ENCODE measurements at places on chromosomes 3 and 15.
A peak's percentile ranks its signal among the peaks of the same experiment; 100 is the strongest.

GRCh38 chr3:140050396-140050795 lies 115.4 kb downstream of the CLSTN2 start:
- DNase-seq = no peak

DNA sequence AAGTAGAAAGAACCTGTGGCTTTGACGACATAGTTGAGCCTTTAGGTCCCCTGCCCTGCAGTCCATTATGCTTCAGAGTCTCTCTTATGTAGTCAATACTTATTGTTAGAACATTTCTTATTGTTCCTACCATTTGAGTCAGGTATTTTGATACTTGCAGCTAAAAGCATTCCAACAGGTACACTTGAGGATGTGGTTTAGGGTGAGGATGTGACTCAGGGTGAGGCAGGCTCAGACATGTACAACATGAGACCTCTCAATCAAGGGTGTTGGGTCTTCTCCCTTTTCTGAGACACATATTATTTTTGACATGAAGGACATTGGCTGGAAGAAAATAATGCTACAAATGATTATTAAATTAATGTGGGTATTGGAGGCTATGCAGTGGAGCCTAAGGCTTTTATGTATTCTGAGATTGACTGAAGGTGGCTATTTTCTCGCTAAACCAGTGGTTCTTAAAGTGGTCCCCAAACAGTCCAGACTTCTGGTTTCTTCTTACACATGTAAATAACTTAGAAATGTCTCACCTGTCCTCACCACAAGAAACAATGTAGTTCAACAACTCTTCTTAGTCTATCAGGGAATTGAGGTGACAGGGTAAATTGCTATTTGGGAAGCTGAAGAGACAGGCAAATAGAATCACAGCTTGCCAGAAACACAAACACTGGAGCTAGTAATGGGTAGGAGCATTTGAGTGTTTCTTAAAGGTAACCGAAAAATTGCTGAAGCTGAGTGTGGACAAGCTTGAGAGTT lies 135.5 kb upstream of the ZPLD1 start:
- no peak for DNase-seq

- DNase-seq = no peak
These were observed 204.0 kb downstream of the PLCL2 start for GRCh38 chr3:17088602-17089313.

GRCh38 chr3:32950516-32950915 lies 928 bp upstream of the CCR4 start:
- DNase-seq = no peak

DNA sequence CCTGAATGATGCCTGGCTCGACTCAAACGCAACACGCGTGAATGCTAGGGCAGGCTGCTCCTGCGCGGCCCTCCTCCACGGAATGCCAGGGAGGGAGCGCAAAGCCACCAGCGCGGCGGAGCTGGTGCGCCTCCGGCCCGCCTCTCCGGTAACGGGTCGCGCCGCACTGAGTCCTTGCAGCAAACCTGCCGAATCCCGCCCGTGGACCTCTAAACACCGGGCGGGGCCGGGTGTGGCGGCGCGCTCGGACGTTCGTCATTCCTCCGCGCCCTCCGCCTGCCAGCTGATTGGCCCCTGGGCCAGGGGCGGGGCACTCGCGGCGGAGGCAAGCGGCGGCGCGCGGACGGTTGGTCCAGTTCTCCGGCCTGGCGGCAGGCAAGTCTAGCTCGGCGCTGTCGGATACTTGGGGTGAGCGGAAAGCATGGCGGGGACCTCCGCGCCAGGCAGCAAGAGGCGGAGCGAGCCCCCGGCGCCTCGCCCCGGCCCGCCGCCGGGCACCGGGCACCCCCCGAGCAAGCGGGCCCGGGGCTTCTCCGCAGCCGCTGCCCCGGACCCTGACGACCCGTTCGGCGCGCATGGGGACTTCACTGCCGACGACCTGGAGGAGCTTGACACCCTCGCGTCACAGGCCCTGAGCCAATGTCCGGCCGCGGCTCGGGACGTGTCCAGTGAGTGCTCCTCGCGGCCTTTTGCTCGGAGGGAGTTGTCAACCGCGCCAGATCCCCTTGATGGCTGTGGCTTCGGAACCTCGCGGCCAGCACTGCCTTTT lies at the start of gene ATRIP:
ATRIP (plus strand) TSS at position 313 of the 769 bp plus-strand sequence; CDS start at position 422, 109 bp downstream.
- DNase-seq = peak; percentile 79

DNA sequence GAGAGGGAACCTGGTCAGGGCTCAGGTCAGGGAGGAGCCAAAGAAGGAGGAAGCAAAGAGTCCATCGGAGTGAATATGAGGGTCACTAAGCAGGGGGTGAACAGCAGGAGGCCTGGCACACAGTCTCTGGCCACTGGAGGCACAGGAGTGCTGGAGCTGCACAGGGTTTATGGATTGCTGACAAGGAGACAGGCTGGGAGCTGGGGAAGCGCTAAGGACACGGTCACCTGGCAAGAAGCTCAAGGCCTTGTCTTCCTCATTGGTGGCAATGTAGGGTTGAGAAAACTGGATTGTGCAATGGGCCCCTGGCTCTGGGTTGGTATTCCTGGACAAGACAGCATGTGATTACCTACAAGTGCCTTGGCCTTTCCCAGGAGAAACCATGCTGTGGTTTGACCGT lies 5.8 kb upstream of the CAMP start:
- no peak for DNase-seq

DNA sequence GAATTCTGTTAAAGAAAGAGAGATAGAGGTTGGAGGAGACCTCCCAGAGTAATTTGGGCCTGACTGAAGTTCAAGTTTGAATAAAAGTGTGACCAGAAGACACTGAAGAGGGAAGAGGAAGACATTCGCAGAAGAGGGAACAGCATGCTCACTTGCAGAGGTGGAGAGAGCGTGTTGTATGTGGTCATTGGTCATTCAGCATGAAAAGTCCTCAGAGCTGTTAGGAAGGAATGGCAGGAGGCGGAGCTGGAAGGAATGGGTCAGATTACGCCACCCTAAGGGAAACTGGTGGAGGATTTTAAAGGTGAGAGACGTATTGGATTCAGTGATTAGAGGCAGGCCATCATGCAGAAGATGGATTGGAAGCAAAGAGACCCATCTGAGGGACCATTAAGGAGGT lies 41.6 kb downstream of the IQCH start:
- DNase-seq = no peak

- no peak for DNase-seq
These were observed 49.7 kb downstream of the CGGBP1 start for GRCh38 chr3:88009066-88009465.

- DNase-seq = no peak
These were observed 15.6 kb upstream of the ZNF80 start for GRCh38 chr3:114252954-114253353.

GRCh38 chr3:56989169-56989976 lies 71.1 kb upstream of the SPATA12 start:
- no peak for DNase-seq

GRCh38 chr3:138289701-138290100 lies 40.0 kb downstream of the NME9 start:
- DNase-seq = no peak

DNA sequence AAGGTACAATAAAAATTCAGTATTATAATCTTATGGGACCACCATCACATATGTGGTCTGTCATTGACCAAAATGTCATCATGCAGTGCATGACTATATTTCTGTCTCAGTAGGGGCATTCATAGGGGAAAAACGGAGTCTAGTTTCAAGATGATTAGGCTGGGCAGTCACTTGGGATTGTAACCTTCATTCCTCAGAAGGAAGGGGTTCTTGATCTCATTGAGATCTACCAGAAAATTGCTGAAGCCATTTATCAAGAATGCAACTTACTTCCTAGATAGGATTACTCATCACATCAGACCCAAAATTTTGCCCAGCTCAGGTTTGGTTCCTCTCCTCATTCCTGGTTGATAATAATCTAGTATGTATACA lies 37.3 kb downstream of the BTD start:
- DNase-seq = no peak

- DNase-seq = no peak
These were observed 317.4 kb downstream of the FHIT start for GRCh38 chr3:60933824-60934223.

GRCh38 chr15:49060710-49061495 lies 14.7 kb upstream of the SECISBP2L start:
- no peak for DNase-seq

- no peak for DNase-seq
These were observed 1.4 kb downstream of the SOX14 start for GRCh38 chr3:137765310-137766033.

DNA sequence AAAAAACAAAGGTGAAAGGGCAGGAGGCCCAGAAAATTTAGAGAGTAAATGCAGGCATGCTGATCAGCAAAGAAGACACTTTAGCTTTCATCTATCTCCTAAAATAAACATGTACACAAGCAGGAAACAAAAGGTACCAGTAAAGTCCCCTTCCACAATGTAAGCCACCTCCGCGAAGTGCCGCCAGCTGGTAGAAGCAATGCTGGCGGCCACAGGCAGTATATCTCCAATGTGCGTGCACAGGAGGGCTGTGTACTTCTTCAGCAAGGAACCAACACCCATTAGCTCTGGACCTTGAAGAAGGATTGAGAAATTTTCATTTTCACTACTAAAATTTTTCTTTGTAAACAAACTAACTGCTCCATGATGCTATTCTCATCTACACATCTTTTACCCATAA lies 75.4 kb downstream of the HERC2 start:
- no peak for DNase-seq

DNA sequence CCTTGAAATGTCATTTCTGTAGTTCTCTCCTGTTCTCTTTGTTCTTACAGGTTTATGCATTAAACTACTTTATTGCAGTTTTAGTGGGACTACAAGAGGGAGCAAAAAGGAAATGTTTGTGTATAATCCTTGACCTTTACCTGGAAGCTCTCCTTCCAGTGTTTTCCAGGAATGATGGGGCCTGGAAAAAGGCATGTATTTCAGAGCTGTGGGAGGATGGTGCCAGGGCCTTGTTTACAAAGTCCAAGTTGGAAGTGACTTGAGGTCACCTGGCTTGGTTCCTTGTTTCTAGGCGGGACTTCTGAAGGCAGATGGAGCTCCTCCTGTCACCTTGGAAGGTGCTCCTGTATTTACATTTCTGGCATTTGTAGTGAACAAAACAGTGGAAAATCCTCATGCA lies 15.1 kb downstream of the ACVR2B start:
- no peak for DNase-seq

DNA sequence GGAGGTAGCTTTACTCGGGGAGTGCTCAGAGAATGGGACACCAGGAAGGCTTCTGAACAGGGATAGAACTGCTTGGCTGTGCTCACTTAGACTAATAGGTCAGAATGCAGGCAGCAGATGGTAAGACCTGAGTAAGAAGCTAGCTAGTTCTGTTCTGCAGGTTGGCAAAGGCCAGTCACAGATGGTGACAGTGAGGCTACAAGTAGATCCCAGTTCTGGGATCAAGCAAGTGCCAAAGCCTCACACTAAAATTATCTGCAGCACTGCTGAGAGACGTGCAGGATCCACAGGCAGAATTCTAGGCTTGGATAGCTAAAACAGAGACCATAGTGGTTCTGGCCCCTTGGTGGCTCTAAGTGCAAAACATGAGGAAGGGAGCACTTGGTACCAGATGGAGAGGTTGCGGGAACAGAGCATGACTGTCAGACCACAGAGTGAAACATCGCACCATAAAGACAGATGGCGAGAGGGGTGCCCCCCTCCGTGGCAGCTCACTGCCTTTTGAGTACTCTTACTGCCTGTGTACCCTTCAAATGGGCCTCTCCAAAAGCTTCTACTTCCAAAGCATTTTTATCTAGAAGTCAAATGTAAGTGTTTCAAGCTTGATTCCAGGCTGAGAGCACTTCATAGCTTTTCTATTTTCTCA lies 3.6 kb upstream of the GLCE start:
- DNase-seq = no peak

DNA sequence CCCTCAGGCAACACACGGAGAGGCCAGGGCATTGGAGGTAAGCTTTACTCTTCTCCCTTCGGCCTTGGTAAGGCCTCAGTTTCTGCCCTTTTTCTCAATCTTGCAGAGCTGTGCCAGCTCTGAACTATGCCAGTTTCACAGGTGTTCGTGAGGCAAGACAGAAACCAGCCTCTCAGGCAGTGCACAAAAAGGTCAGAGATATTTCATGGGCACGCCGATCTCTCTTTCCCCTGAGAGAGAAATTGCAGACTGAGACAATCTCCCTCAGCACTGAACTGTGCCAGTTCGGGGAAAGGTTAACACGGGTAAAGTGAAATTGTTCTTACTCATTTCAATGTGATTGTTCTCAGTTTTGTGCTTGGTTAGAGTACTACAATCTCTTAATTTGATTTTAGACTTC lies 88.5 kb downstream of the GMNC start:
- no peak for DNase-seq

DNA sequence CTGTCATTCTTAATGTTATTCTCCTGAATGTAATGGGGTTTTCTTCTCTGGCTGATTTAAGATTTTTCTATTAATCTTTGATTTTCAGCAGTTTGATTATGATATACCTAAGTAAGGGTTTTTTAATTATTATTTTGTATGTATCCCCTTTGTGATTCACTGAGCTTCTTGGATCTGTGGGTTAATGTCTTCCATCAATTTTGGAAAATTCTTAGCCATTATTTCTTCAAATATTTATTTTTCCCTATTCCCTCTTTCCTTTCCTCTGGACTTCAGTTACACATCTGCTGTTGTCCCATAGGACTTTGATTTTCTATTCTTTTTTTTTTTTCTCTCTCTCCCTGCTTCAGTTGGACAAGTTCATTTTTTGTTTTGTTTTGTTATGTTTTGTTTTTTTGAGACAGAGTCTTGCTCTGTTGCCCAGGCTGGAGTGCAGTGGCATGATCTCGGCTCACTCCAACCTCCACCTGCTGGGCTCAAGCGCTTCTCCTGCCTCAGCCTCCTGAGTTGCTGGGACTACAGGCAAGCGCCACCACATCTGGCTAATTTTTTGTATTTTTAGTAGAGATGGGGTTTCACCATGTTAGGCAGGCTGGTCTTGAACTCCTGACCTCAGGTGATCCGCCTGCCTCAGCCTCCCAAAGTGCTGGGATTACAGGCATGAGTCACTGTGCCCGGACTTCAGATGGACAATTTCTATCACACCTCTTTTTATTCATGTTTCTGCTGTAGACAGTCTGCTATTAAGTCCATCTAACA lies 40.6 kb downstream of the XYLB start:
- no peak for DNase-seq

DNA sequence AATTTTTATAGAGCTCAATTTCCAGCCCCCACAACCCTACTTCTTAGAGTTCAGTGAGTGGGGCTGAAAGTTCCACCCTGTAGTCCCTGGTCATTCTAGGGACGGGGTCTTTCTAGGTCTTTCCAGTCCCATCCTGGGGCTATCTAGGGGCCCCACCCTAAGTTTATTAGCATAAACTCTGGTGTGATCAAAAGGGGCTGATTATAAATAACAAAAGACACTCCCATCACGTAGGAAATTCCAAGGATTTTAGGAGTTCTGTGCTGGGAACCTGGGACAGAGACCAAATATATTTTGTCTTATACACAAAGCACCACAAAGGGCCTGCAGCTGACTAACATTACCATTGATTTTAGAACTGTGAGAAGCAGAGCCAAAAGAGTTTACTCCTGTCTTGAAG lies 41.9 kb downstream of the RAD54L2 start:
- DNase-seq = no peak

- DNase-seq = no peak
These were observed 70.5 kb downstream of the POLR2M start for GRCh38 chr15:57777003-57777402.
